Body of pancreas (tissue), 4 donors: ENCODE measurements at places on chromosomes 2 and 18.

GRCh38 chr2:85017411-85018048 lies 46.6 kb downstream of the KCMF1 start:
- no peak for DNase-seq

- DNase-seq: no peak
Observed at GRCh38 chr2:168538534-168538933, 82.5 kb downstream of the CERS6 start.

DNA sequence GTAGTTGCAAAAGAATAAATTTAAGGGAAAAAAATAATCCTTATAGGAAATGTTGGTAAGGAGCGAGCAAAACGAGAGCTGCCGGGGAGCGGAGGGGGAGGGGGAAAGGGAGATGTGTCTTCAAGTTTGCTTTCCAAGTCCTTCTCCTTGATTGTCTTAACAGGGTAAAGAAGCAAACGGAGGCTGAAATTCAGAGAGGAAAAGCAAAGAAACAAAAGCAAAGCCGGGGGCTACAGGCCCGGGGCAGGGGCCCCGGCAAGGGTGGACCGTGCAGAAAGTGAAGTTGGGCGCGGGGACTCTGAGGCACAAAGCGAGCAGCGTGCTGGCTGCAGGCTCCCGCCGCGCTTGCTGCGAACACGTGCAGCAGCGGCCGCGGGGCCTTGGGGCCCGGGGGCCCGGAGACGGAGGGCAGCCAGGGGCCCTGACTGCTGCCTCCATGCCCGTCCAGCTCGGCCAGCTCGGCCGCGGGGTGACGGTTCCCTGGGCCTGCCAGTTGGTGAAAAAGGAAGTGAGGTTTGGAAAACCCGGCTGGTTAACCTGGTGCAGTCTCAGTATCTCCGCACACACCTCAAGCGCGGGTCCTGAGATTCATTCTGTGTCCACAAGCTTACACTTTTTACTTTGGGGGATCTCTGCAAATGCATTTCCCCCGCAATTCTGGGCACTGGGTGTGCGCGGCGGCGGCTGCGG lies 4.1 kb downstream of the BCL11A start:
- DNase-seq: peak; percentile 65

GRCh38 chr18:52499644-52500043 lies 159.6 kb downstream of the DCC start:
- DNase-seq: no peak

- DNase-seq: no peak
Observed at GRCh38 chr18:44958455-44958854, 277.8 kb downstream of the SETBP1 start.

- DNase-seq: no peak
Observed at GRCh38 chr18:5768454-5768853, 126.9 kb downstream of the TMEM200C start.

GRCh38 chr2:201698588-201699226 lies at the start of gene MPP4:
Gene MPP4, minus strand, starts transcription at chr2:201698644. Its CDS starts 4,690 bp downstream, at chr2:201693954.
- DNase-seq: no peak

DNA sequence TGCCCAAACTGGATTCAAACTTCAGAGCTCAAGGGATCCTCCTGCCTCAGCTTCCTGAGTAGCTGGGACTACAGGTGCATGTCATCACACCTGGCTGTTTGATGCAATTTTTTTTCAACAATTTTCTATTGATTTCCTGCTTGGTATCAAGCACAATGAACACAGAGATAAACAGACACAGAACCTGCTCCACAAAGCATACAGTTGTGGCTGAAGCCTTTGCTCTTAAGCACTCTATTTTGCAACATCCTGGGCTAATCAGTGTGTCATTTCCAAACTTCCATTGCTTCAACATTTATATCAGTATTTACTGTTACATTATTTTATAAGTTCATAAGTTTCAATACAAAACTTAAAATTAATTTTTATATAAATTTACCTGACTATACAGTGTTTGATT lies 79.4 kb downstream of the NEB start:
- no peak for DNase-seq

DNA sequence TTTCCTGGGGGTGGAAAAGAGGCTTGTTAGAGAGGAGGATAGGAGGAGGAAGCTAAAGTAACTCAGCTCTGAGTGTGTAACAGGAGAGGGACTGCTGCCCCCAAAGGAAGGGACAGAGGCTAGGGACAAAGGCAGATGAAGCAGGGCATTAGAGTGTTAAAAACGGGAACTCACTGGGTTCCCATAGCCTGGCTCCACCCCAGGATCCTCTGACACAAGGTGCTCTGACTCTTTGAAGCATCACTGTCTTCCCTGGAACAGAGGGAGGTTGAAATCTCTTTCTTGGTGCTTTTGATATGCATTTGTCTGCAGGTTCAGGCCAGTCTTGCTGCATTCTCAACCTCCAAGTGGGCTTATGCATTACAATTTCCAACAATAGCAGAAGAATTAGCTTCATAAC lies 22.9 kb downstream of the IL36A start:
- DNase-seq: no peak

DNA sequence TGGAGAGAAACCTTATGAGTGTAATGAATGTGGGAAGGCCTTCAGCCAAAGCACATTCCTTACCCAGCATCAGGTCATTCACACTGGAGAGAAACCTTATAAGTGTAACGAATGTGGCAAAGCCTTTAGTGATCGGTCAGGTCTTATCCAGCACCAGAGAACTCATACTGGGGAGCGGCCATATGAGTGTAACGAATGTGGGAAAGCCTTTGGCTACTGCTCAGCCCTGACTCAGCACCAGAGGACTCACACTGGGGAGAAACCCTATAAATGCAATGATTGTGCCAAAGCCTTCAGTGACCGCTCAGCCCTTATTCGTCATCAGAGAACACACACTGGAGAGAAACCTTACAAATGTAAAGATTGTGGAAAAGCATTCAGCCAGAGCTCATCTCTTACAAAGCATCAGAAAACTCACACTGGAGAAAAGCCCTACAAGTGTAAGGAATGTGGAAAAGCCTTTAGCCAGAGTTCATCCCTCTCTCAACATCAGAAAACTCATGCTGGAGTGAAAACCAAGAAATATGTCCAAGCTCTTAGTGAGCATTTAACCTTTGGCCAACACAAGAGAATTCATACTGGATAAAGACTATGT lies 7.8 kb downstream of the ZNF892 start:
- no peak for DNase-seq

- no peak for DNase-seq
Observed at GRCh38 chr18:62790871-62791772, 75.8 kb downstream of the PHLPP1 start.

DNA sequence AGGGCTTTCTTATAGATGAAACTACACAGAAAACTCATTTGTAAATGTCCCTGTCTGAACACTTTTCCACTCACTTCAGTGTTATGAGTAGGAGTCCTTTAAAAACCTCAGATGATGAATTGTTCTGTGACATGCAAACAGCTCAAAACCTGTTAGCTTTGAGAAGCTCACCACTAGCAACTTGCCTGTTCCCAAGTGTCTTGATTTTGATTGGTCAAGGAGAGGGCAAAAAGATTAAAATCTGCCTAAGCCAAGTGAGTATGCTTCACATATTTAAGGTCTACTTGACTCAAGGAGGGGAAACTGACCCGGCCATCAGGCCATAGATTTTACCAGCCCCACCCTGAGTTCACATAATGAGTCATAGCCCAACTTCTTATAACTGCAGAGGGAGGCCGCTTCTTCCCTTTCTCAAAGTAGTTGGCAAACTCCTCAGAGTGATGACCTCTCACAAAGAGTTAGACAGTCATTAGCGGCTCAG lies 45.2 kb upstream of the MEIS1 start:
- DNase-seq: no peak

DNA sequence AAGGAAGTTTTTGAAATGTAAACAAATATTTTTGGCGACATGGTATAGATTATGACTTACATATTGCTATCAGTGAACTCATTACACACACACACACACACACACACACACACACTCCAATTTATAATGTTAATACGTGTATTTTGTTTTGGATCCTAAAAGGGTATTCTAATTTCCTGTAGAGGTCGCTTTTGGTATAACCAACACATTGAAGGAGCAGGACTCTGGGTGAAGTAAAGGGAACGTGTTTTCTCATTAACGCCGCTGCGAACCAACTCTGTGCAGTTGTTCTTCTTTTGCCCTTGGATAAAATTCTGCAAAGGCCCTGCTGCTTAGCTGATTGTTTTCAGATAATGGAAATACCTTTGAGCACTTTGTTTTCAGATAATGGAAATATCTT lies 190.4 kb downstream of the PMAIP1 start:
- DNase-seq: no peak

GRCh38 chr2:48545244-48545643 lies 15.3 kb downstream of the STON1 start:
- no peak for DNase-seq

DNA sequence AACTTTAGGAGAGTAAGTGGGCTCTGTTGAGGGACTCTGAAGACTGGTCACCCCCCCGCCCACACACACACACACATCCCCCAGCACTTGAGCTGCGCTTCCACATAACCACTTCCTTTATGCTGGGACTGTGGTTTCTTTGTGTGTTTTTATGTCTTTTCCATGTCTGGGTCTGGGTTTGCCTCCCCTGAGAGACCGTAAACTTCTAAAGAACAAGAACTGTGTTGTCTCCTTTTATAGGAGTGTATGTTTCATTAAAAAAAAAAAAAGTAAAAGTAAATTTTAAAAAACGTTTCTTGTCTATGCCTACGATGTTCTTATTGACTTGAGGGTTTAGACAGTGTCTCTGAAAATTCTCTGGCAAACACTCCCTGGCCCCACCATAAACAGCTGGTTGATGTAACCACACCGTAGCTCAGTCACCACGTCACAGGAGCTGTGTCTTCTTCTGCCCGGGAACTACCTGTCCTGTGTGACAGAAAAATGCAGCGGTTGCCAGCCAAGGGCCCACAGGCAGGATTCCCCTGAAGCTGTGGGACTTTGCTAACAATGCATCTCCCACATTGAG lies 68.0 kb downstream of the KLHL29 start:
- DNase-seq: no peak
